ENCODE measurements at places on chromosomes 5 and 9.

DNA sequence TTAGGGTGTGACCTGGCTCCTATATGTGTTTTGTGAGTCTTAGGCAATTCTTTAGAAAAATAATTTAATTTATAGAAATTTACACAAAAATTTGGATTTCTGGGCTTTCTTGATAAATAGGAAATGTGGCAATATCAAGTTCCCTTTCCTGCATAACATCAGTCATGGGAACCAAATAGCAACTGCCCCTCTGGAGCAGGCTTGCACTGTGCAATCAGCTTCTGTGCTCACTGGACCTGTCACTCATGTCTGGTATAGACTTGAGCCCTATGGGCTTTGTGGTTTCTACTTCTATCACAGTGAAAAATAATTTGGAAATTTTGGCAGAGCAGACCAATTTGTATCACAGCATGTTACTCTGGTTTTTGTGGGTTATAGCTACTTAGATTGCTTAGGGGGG lies 131.7 kb downstream of the ADGRV1 start:
- DNase-seq = no peak

DNA sequence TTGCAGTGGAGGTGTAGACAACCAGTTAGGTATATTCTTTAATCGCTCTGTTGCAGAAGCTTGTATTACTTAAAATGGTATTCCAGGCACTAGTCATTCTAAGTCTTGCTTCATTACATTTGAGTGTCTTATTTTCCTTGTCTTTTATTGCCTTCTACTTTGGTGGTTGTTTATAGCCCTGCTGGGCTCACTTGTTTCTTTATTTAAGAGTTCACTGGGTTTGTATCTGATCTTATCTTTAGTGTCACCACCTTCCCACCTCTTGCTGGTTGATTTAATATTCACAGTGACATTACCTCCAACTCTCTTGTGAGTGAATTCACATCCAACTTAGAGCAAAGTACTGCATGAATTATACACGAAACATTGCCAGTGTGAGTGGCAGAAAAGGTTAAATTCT lies 83.6 kb upstream of the BNC2 start:
- no peak for DNase-seq

DNA sequence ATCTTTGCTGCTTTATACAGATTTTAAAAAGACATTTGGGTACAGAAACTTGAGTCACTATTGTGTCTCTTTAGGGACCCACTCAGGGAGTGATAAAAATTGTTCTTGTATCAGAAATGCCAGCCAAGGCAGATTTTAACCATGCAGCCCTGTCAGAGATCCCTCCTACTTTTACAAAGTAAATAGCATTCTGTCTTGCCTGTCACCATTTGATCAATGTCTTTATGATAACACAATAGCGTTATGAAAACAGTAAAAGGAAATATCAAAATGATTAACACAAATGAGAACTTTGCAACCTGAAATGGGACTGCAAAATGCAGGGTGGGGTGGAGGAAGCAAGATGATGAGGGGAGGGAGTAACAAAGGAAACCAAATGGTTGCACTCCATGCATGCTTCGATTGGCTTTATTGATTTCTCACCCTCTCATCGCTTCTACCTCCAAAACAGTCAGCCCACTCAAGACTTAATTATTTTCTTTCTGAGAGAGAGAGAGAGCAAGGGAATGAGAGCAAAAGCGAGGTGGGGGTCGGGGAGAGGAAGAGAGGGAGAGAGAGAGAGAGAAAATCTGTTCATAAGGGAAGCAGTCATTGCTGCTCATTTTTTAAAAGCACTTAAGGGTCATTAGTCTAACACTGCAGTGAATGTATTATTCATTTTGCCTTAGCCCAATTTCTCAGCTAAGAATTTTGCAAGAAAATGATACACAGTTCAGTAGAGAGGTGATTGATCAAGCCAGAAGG lies 576.5 kb downstream of the CSNK1G3 start:
- no peak for DNase-seq

- DNase-seq = no peak
Measured at GRCh38 chr9:70113403-70114022, 69.9 kb downstream of the MAMDC2 start.

GRCh38 chr5:172821340-172821985 lies 12.6 kb upstream of the ERGIC1 start:
- no peak for DNase-seq

GRCh38 chr5:7396713-7397454 lies 946 bp downstream of the ADCY2 start:
- peak; percentile 48 for DNase-seq
